Activated T-helper 9 cell treated with anti-CD3 and anti-CD28 coated beads, Interleukin-2, amount 50 U/mL, for 16 hours (primary cell): ENCODE measurements at places on chromosomes 16 and 17.

- DNase-seq = peak; percentile 59
These were observed 9.3 kb downstream of the RIPOR1 start for GRCh38 chr16:67537636-67538591.

- DNase-seq = no peak
These were observed 35.8 kb upstream of the TEKT3 start for GRCh38 chr17:15377200-15377599.

- DNase-seq = no peak
These were observed at the start of gene TBC1D16 for GRCh38 chr17:80035687-80035936. TSS of gene TBC1D16 (minus strand) at chr17:80035872. CDS start at chr17:80013547, 22,325 bp downstream.

DNA sequence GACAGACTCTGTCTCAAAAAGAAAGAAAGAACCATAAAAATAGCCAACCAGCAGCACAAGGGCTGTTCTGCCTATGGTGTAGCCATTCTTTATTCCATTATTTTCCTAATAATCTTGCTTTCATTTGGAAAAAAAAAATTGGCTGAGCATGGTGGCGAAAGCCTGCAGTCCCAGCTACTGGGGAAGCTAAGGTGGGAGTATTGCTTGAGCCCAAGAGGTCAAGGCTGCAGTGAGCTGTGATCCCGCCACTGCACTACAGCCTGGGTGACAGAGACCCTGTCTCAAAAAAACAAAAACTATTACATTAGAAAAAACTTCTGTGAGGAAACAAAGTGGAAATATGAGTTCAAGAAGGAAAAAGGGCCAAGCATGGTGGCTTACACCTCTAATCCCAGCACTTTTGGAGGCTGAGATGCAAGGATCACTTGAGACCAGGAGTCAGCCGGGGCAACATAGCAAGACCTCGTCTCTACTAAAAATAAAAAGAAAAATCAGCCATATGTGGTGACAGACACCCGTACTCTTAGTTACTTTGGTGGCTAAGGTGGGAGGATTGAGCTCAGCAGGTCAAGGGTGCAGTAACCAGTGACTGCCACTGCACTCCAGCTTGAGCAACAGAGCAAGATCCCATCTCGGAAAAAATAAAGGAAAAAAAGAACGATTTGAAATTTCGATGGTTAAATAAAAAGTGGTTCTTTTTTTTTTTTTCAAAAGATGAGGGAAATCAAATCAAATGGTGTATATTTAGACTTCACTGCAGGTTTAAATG is 2.5 kb downstream of the DCAKD start:
- no peak for DNase-seq

DNA sequence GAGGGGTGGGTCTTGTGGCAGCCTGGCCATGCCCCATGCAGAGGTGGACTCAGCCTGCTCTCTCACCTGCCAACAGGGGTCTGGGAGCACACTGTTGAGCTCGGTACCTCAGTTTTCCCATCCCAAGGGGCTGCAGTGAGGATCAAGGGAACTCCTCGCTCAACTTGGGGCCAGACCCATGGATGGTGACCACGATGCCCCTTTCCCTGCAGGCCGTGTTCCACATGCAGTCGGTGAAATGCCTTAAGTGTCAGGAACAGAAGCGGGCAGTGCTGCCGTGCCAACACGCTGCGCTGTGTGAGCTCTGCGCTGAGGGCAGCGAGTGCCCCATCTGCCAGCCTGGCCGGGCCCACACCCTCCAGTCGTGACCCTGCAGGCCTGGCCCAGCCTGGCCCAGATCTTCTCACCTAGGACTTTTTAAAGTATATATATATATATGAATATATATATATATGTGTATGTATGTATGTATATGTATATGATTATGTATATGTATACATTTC is 20.1 kb downstream of the UNC13D start:
- no peak for DNase-seq

- DNase-seq = no peak
These were observed 78.0 kb downstream of the MPRIP start for GRCh38 chr17:17120294-17120693.

DNA sequence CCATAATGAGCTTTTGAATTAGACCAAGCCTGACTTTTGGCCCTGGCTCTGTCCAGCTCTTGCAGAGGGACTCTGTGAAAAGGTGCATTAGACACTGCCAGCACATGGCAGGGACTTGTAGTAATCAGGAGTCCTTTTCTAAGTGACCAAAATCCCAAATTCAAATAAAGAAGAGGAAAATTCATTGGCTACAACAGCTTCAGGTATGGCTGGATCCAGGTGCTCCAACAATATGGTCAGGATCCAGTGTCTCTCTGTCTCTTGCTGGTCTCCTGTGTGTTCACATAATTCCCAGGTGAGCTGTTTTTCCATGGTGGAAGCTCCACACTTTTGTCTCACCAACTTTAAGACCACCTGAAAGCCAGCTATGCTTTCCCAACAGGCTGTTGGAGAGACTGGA is 358.8 kb upstream of the TNRC6C start:
- no peak for DNase-seq

DNA sequence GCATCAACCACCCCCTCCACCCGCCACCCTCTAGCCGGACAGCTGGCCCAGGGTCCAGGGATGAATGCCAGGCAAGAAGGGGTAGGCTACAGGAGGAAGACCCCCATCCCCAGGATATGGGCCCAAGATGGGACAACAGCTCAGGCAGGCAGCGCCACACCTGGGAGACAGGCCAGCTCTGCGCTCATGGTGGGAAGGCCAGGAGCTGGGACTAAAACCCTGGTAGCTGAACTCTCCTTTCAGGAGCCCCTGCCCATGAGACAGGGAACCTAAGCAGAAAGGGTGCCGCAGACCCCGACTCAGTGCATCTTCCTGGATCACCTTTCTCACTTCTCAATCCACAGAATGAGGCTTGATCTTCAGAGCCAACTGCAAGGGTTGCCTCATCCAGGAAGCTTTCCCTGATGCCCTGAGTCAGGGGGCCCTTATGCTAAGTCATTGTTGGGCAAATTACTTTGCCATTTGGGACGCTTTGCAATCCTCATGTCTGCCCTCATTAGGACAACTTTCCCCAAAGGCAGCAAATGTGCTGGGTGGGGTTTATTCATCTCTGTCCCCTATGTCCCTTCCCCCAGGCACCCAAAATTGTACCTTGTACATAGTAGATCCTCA is 9.0 kb downstream of the ZDHHC1 start:
- DNase-seq = no peak

- DNase-seq = no peak
These were observed 3.3 kb downstream of the DUS1L start for GRCh38 chr17:82062076-82062983.

- no peak for DNase-seq
These were observed 19.3 kb downstream of the MFSD11 start for GRCh38 chr17:76757256-76757655.

- DNase-seq = no peak
These were observed 4.6 kb upstream of the ZFHX3 start for GRCh38 chr16:73052576-73052975.

DNA sequence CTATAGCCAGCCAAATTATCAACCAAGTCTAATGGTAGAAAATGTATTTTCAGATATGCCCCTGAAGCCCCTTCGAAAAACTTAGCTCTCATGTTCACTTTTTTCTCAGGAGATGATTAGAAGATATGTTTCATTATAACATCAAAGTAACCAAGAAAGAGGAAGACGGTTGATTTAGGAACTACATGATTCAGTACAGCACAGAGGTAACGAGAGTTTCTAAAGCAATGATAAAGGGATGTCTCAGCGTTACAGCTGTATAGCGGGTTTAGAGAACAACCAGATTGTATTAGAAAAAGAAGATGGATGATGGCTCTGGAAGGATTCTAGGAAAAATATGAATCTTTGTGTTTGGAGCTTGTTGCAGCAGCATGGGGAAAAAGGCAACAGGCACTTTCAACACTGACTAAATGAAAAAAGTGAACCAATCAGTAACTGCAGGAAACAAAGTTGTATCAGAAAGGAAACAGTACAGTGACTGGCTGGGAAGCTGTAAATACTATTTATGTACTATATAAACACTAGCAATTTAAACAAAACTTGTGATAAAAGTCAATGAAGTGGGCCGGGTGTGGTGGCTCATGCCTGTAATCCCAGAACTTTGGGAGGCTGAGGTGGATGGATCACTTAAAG is 21.5 kb downstream of the MBTD1 start:
- no peak for DNase-seq

DNA sequence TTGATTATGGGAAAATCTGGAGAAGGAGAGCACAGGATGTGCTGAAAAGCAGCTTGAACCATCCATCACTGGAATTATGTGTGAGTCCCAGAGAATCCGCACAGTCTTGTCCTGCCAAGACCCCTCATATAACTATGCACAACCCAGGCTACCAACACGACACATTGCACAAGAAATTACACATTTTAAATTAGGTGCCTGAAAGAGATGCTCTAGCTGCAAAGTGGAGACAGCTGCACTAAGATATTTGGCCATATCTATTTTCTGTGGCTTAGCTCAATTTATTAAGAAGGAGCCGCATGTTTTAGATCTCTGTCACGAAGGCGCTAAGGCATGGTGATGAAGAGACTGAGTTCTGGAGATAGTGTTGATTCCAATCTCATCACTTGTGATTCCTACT is 1308.4 kb downstream of the CDH8 start:
- no peak for DNase-seq

DNA sequence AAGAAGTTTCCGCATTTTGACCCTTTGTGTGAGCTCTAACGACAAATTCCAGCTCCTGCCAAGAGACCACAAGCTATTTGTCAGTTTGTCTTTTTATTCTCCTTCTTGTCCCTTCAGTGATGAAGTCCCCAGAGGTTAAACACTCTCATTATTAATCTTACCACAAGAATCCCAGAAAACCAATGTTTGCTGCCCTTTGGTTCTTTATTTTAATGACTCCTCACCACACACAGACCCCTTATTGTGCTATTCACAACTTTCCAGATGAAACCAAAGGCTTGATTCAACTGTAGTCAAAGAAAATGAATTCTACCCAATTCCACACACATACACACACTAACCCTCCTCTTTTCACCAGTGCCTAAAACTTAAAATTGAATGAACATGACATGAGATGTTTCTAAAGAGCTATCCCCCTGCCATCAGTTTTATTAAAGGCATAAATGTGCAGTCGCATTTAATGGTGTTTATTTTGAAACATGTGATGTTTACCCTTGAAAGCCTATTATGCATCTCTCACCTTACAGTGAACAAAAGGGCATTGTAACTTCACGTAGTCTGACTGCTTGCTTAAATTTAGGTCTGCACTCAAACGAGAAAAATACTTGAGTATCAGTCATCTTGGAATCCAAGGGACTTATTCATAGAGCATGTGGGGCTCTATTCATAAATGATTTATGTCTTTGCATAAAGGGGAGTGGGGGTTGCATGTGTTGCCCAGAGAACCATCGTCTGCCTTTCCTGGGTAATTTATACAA is 44.1 kb downstream of the PCTP start:
- DNase-seq = no peak

GRCh38 chr17:38326996-38327792 is 16.6 kb downstream of the GPR179 start:
- no peak for DNase-seq

DNA sequence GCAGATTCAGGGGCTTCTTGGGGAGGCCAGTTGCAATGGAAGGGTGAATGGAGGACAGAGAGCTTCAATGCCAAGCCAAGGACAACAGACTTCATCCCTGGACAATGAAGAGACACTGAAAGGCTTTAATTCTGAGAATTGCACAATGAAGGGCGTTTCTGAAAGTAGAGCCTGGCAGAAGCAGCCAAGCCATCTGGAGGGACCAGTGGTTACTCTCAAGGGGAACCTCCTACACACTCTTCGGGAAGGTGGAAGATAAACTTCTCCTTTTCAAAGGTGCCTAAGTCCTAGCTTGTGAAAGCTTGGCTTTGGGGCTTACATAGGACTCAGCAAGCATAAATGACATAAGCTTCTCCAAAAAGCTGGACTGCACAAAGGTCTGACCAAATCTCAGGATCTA is 6.2 kb upstream of the CES1 start:
- DNase-seq = no peak

- DNase-seq = no peak
These were observed 34.7 kb downstream of the ADCY9 start for GRCh38 chr16:4081521-4082021.

GRCh38 chr16:89905511-89906139 is 13.0 kb upstream of the MC1R start:
- no peak for DNase-seq

- DNase-seq = no peak
These were observed 15.2 kb downstream of the ITGA3 start for GRCh38 chr17:50070908-50071680.

- no peak for DNase-seq
These were observed 2.5 kb upstream of the CORO6 start for GRCh38 chr17:29625037-29625750.

DNA sequence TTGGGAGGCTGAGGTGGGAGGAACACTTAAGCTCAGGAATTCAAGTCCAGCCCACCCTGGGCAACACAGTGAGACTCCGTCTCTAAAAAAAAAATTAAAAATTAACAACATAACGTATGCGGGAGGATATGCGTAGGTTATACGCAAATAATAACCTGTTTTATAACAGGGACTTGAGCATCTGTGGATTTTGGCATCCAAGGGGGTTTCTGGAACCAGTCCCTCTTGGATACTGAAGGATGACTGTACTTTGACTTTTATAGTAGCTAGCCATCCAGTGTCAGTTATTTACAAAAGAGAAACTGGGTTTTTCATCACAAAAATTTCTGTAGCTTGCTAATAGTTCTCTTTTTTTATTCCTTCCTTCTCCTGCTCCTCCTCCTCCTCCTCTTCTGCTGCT is 64.5 kb downstream of the TNRC6C start:
- DNase-seq = no peak

DNA sequence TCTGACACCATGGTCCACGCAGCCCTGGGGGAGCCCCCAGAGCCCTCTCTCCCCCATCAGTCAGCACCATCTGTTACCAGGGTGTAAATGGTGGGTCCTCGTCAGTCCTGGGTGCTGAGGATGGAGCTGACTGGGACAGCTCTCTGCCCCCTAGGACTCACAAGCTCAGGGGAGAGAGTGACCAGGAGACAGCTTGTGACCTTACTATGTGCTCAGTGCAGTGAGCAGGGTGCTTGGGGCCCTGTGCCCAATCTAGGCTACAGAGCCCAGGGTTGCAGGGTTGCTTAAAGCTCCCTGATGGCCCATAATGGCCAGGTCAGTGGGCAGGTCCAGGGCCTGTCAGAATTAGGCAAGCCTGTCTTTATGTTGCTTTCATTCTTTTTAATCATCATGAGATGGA is 11.3 kb downstream of the MMP2 start:
- no peak for DNase-seq

- DNase-seq = no peak
These were observed 144.1 kb downstream of the RBFOX3 start for GRCh38 chr17:79466562-79467350.

GRCh38 chr17:67324330-67324729 is 42.0 kb downstream of the PSMD12 start:
- no peak for DNase-seq

DNA sequence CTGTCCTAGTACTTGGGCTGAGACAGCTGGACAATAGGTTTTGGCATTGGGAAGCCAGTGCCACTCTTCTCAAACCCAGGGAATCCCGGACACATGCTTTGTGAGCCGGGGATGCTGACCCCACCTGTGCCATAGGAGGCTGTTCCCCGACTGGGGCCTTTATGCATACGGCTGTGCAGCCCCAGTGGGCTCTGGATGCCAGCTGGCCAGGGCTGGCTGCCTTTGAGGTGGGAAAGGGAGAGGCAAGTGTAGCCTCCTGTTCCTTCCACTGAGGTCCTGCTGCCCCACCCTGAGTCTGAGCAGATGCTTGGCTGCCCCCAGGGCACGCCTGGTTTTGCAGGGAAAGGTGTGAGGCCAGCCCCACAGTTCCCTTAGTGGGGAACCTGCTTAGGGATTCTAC is 105.7 kb downstream of the CCDC182 start:
- no peak for DNase-seq
